Right ventricle myocardium inferior (tissue), 1 donor: ENCODE measurements at places on chromosomes 16 and 17. TPM values are rescaled to one million over a fixed set of nuclear protein-coding genes. Genes with fewer than 3 reads are reported as not detected.

Gene RCVRN
- not detected for total RNA-seq

Gene DNASE1L2
- 0.49 TPM for total RNA-seq

Gene SLC2A4
- total RNA-seq: 119 TPM

Gene ZDHHC1
- total RNA-seq: 2.9 TPM

Gene USP31
- total RNA-seq: 26.8 TPM

Gene KRTAP4-4
- not detected for total RNA-seq

Gene GNGT2
- total RNA-seq: 2.5 TPM

Gene CHST4
- not detected for total RNA-seq

Gene SLC16A13
- 1.8 TPM for total RNA-seq

Gene CEP295NL
- 0.60 TPM for total RNA-seq

Gene SCNN1B
- 0.27 TPM for total RNA-seq

Gene MYH8
- total RNA-seq: not detected

Gene ADAM11
- 20.0 TPM for total RNA-seq

Gene HOXB6
- total RNA-seq: 0.57 TPM

Gene CLEC10A
- total RNA-seq: 5.4 TPM

Gene KRTAP1-5
- total RNA-seq: not detected

Gene CES3
- total RNA-seq: 0.78 TPM

Gene CCL16
- total RNA-seq: not detected

Gene CCL7
- total RNA-seq: not detected

Gene DRC3
- total RNA-seq: 1.6 TPM

Gene HBA2
- 86.1 TPM for total RNA-seq

Gene CYGB
- 38.2 TPM for total RNA-seq
